ENCODE measurements at places on chromosomes 3 and 15. TPM values are rescaled to one million over a fixed set of nuclear protein-coding genes. Genes with fewer than 3 reads are reported as not detected.

The ZPLD1 gene
- total RNA-seq = not detected

DNA sequence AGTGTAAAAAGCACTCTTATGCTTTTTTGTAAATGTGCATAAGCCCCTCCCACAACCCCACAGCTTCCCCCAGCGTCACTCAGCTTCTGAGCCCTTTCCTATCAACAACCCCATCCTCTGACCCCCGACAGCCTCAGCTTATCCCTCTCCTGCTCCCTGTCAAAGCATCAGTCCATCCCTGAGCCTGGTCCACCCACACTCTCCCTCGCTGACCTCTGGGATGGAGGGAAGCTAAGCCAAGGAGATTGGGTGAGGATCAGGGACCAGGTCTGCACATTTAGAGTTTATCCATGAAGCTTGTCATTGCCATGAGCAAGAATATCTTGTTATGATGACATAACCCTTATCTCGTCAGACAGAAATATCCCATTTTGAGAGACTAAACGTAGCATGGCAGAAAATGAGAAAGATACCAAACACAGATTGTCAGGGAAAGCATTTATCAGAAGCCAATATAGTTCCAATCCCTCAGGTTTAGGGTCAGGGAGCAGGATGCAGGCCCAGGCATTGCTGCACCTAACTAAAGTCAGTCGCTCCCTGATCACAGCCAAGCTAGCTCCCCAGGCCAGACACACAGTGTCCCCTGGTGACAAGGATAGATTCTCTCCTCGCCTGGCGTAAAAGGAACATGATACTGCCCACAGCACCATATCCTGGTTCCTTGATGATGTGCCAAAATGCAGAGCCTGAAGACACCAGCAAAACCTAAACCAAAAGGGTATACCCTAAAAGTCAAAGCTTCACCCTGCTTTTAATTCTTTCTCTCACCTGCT is 66.9 kb downstream of the DCLK3 start:
- H3K4me3 ChIP-seq = no peak overlapping the region
- H3K4me1 ChIP-seq = no peaks in the 10 kb centered on the region
- H3K27me3 ChIP-seq = no peaks in the 10 kb centered on the region
- no peaks in the 10 kb centered on the region for H3K36me3 ChIP-seq

The CYP11A1 gene
- total RNA-seq = 0.57 TPM

GRCh38 chr3:46965151-46965550 is 11.4 kb downstream of the CCDC12 start:
- peaks cover 8% of the 10 kb centered on the region for H3K4me1 ChIP-seq
- no peaks in the 10 kb centered on the region for H3K27me3 ChIP-seq
- no peak overlapping the region for H3K4me3 ChIP-seq
- H3K36me3 ChIP-seq = no peaks in the 10 kb centered on the region
- no peak for DNase-seq

The SYNPR gene
- total RNA-seq = not detected

The UBA7 gene
- 12.5 TPM for total RNA-seq

The FANCD2OS gene
- total RNA-seq = not detected

DNA sequence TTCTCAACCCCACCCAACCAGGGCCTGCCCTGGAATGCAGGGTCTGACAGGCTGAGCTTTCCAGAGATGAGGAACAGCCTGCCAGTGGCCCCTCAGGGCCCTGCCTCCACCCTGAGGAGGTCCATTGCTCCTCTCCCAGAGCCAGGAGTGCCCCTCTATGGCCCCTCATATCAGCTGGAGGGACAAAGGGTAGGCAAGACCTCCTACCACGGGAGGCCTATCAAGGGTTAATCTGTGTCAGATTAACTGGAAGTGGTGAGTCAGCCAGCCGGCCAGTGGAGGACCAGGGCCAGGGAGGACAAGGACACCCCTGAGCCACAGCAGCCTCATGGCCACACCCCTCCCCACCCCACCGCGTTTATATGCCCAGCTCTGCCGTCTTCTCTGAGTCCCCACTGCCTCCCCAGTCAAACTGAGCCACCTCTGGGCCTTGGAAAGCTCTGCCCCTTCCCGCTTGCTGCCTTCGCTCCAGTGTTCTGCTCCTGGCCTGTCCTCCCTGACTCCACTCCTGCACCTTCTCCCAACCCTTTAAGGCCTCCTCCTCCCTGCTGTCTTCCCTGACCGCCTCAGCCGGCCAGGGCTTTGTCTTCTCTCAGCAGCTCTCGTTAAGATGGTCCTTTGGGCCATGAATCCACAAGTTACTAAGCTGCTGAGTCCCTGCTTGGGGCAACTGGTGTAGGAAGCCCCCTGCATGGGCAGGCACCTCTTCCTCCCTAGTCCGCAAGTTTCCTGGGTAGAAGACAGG is 6.5 kb downstream of the CCDC33 start:
- no peak overlapping the region for H3K4me3 ChIP-seq
- H3K27ac ChIP-seq = no peak overlapping the region
- H3K4me1 ChIP-seq = peaks cover 30% of the 10 kb centered on the region
- H3K27me3 ChIP-seq = no peaks in the 10 kb centered on the region
- DNase-seq = no peak

GRCh38 chr3:50581459-50581842 is 12.1 kb downstream of the HEMK1 start:
- no peak overlapping the region for H3K27ac ChIP-seq
- no peak overlapping the region for H3K4me3 ChIP-seq
- no peaks in the 10 kb centered on the region for H3K27me3 ChIP-seq
- DNase-seq = no peak
- H3K36me3 ChIP-seq = no peaks in the 10 kb centered on the region

The SLITRK3 gene
- total RNA-seq = not detected

DNA sequence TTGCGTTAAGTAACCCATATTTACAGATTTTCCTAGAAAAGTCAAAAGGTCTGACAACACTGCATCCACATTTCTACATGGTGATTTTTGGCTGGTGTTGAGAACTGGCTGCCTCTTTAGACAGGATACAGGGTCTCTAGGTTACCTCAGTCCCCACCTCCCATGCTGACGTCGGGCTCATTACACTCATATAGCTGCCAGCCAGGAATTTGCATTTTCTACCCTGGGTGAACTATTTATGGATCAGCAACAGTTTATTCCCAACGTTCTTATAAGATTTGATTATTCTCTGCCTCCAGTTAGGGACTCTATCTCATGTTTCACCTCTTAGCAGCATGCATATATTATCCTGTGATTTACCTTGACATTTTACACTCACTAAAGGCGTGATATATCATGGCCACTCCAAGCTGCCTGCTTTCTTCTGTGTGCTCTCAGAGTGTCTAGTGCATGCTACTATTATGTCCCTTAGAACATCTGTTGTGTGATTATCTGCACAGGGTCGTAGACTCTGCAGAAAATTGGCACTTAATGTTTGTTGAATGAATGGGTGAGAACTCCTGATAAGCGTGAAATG is 49.0 kb downstream of the CLDN11 start:
- no peaks in the 10 kb centered on the region for H3K36me3 ChIP-seq
- no peaks in the 10 kb centered on the region for H3K27me3 ChIP-seq
- no peak overlapping the region for H3K27ac ChIP-seq
- no peak for DNase-seq
- H3K4me1 ChIP-seq = peaks cover 6% of the 10 kb centered on the region

DNA sequence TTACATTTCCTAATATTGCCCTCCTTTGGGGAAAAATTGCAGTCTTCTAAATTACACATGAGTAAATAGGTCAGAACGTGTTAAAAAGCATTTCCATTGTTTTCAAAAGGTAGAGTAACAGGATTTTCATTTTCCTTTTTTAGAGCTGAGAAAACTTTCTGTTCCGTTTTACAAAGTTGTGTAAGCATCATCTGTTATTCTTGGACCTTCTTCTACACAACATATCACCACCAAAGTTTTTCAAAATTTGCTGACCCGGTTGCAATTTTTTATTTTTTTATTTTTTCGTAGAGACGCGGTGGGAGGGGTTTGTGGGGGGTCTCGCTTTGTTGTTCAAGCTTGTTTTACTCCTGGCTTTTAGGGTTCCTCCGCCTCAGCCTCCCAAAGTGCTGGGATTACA is 1.1 kb downstream of the CCDC39 start:
- peaks cover 12% of the 10 kb centered on the region for H3K4me1 ChIP-seq
- no peaks in the 10 kb centered on the region for H3K36me3 ChIP-seq
- H3K27me3 ChIP-seq = peaks cover 29% of the 10 kb centered on the region
- no peak overlapping the region for H3K27ac ChIP-seq
- H3K4me3 ChIP-seq = no peak overlapping the region

DNA sequence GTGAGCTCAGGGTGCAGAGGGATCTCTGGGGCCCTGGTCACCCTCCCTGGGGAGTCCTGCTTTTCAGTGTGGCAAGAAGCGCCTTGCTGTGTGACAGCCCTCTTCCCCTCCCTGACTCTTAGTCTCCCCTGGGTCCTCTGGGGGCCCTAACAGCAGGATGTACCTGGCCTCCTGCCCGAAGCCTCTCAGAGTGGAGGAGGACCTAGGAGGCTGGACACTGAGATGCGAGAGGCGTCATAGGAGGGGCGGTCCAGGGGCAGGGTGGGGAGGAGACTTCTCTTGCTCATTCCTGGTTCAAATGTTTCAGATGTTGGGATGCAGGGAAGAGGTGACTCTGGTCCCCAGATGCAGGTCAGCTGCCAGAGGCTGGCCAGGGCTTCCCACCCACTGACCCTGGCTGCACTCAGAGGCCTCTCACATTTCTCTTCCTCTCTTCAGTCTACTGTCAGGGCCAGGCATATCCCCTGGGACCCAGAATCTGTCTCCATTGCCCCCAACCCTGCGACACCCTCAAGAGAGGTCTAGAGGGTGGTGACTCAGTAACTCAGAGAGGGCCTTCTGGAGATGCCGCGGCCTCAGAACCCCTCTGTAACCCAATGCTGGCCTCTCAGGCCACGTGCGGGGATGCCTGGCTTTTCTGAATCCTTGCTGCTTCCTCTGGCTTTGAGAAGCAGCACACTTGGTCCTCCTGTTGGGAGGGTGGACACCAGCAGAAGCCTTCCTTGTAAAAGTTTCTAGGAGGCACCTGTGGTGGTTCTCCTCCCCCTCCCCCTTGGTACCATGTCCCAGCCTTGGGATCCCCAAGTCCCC is 25.9 kb downstream of the SNX33 start:
- H3K27me3 ChIP-seq = no peaks in the 10 kb centered on the region
- H3K4me1 ChIP-seq = peaks cover 25% of the 10 kb centered on the region
- H3K36me3 ChIP-seq = no peaks in the 10 kb centered on the region
